NCI-H510A (cell line): ENCODE measurements at places on chromosomes 5 and 9.

DNA sequence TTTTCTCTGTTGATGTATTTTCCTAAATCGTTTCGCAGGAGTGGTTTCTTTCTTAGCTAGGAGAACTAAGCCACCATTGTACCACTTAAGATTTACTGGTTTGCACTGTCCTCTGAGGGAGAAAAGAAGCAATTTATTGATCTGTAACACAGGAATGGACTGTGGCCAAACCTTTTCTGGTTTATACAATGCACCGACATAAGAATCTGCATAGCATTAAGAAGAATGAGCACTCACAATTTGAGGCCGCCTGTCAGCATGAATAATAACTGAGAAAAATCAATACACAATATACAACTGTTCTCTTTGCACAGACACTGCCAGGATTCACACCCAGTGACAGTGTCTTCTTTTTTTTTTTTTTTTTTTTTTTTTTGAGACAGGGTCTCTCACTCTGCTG lies 168.6 kb upstream of the DMRT1 start:
- no peak for DNase-seq

- DNase-seq = no peak
Measured at GRCh38 chr5:109935833-109936490, 246.2 kb downstream of the MAN2A1 start.

GRCh38 chr5:150235500-150235854 lies 45.6 kb downstream of the SLC6A7 start:
- no peak for DNase-seq

- no peak for DNase-seq
Measured at GRCh38 chr5:93587597-93588351, 4.8 kb downstream of the NR2F1 start.

DNA sequence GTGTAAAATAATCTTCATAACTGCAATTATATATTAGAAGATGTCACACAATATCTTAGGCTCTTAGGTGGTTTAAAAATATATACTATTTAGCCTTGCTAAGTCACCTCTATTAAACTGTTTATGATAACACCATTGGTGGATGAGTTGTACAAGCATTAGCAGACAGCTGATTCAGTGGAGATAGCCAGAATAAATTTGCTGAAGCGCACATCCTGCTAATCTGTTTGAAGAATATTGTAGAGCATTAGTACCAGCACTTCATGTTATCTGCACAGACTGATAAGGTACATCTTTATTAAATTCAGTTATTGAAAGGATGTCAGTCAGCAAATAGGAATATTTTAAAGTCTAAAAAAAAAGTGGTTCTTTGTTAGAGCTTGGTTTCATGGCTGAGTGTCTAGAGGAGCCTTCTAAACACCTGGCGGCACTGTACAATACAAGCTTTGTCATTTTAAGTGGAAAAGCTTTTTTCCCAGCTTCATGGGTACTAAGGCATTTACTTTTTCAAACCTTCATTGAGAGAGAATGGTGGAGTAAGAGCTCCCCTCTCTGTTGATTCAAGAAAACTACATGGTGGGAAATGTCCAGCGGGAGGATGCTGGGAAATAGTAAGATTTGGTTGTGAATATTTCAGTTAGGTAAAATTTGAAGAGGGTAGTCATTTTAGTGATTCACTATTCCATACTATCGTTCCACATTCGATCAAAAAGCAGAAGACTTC lies 275.1 kb downstream of the SLF1 start:
- no peak for DNase-seq
